ENCODE measurements at places on chromosomes 1 and 21.

DNA sequence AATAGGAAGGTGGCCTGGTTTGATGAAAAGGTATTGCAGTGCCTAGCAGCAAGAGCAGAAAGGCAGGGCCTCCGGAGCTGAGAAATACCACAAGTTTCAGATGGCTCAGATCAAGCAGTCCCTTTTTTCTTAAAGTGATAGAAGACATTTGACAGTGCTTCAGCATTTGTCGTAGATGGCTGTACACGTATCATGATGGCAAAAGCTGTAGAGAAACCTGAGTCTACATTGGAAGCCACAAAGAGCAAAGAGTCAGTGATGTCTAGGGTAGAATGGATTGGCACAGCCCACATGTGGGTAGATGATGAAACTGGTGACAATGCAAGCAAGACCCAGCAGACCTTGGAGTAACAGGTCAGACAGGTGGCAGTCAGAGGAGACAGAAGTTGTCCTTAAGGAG is 101.3 kb upstream of the ARTN start:
- DNase-seq: no peak

DNA sequence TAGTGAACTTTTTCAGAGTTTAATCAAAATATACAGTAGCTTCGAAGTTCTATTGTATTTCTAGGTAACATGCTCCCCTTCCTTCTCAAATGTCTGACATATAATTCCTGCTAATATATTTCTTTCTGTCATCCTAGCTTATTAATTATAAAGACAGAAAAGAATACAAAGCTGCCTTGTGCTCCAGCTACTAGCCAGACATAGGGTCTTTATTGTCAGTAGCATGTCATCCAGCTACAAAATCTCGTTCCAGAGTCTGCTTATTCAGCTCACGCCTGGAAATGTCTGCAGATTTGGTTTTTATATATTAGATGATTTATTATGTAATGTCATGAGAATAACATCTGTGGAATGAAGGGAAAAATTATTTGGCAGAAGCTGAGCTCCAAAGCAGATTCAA is 1102.8 kb downstream of the BRINP3 start:
- no peak for DNase-seq

GRCh38 chr1:37940299-37940947 is 6.4 kb downstream of the INPP5B start:
- DNase-seq: no peak

GRCh38 chr1:13435458-13435857 is 25.2 kb downstream of the PRAMEF20 start:
- DNase-seq: no peak

- DNase-seq: no peak
These were observed 66.2 kb upstream of the LHX8 start for GRCh38 chr1:75067975-75068374.

DNA sequence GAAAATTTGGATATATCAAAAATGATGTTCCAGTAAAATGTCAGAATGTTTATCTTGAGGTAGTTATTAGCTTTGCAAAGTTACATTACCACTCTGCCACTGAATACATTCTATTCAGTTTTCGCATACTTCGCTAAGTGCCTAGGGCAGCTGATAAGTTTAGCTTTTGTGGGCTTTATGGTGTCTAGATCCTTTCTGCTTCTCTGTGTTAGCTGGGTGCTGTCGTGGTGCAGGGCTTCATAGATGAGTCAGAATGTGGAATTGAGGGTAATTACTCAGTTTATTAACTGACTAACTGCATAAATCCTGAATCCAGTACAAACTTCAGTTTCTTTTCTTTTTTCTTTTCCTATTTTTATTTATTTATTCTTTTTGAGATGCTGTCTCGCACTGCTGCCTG is 21.5 kb downstream of the NCAM2 start:
- DNase-seq: peak; percentile 8

- DNase-seq: peak; percentile 62
These were observed 4.5 kb downstream of the PLA2G2A start for GRCh38 chr1:19974822-19975416.

DNA sequence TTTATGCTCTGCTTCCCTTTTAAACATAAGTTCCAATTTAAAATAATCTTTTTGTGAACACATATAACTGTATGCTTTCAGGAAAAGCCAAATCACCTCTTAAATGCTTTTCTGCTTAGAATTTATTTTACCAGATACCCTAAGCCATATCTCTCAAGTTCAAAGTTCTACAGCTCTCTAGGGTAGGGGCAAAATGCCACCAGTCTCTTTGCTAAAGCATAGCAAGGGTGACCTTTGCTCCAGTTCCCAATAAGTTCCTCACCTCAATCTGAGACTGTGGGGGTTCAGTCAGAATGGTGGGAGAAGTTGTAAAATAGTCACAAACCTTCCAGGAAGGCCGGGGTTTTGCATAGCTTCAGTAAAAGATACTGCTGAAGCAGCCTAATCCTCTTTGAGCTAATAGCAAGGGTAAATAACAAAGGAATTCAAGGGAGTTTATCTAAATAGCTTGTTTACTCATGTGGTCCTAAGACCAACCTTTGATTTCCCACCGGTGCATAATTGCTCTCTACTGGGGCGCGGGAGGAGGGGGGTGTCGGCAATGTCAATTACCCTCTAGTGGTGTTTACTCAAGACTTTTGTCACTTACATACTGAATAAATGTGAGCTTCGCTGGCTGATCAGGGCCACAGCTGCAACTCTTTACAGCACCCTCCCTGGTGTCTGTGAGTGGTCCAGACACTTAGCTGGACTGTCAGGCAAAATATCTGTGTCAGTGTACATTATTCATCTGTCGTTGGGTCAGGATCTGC is 1376.2 kb downstream of the NCAM2 start:
- DNase-seq: no peak

DNA sequence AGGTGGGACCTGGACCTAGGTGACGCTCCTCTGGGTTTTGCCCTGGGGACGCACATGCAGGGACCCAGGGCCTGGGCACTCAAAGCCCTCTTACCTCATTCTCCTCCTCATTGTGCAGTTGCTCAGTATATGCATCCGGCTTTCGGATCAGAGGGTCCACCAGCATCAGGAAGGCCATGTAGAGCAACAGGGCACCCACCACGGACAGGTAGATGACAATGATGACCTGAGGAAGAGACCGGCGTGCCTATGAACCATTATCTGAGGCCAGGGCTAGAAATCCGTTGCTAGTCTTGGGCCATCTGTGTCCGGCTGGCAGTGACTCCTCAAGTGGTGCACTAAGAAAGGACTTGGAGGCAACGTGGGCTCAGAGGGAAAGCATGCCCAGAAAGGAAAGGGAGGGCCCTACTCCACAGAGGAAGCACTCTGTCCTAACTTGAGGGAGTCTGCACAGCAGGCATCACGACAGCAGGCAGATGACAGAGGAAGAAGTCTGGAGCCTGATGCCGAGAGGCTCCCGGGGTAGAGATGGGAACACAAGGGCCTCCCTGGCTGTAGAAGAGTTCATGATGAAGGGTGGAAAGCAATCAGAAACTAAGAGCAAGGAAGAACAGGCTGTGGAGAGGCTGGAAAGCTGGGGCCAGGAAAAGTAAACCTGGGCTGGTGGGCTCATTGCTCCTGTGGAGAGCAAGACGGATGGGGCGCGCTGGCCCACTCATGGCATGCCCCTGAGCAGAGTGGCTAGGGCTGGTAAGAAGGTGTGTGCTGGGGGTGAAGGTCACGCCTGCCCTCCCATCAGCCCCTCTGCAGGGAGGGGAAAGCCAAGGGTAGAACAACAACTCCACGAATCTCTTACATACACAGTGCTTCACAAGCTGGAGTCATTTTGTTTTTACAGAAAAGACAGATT is 10.3 kb downstream of the TMEM9 start:
- DNase-seq: no peak

DNA sequence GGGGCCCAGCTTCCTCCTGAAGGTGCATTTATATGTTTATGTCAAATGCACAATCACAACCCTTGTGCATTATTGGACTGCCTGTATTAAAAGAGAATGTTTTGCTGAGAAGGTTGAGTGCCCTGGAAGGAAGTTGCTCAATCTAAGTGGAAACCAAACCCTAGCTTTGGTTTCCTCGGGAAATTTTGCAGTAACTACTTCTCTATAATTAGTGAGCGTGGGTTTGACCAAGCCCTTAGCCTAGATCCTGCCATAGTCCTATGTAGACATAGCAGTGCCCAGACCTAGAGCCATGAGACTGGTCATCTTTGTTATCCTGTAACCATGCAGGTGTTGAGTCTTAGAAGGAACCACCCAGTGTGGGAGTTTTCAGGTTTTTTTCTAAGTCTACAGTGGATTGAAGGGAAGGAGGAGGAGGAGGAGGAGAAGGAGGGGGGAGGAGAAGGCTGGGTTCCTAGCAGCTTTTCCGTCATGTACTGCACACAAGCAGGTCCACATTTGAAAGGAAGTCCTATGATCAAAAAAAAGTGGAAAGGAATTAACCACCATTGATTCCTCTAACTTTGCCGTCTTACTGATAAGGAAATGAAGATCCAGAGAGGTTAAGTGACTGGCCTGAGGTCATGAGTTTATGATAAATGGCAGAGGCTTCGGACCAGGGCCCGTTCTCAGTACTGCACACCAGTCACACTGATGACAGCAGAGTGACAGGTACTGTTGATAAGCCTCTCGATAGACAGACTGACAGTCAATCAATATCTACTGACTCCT is 72.2 kb upstream of the LYST start:
- DNase-seq: no peak

DNA sequence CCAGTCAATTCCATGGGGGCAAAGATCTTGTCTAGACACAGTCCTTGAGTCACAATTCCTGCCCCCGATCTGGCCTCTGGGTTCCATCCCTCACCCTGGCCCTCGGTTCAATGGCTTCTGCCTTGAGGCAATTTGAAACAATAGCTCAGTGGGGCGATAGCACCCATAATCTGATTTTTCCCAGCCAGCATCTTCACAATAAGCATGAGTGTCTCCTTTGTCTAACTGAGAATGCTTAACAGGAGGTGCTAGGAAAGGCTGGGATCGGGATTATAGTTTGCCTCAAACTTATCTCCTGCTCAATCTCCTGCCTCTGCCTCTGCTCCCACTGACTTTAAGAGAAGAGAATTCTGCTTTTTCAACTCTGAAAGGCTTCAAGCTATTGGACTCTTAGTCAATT is 293.9 kb upstream of the PROX1 start:
- DNase-seq: no peak

- DNase-seq: no peak
These were observed 92.4 kb upstream of the ERG start for GRCh38 chr21:38590449-38591217.

GRCh38 chr1:55311057-55311641 is 96.0 kb upstream of the USP24 start:
- peak; percentile 52 for DNase-seq

- DNase-seq: no peak
These were observed 44.8 kb upstream of the DUSP10 start for GRCh38 chr1:221786647-221787046.

GRCh38 chr1:167132301-167133010 is 38.6 kb downstream of the STYXL2 start:
- no peak for DNase-seq

GRCh38 chr1:181739214-181739613 is 255.9 kb downstream of the CACNA1E start:
- DNase-seq: no peak

DNA sequence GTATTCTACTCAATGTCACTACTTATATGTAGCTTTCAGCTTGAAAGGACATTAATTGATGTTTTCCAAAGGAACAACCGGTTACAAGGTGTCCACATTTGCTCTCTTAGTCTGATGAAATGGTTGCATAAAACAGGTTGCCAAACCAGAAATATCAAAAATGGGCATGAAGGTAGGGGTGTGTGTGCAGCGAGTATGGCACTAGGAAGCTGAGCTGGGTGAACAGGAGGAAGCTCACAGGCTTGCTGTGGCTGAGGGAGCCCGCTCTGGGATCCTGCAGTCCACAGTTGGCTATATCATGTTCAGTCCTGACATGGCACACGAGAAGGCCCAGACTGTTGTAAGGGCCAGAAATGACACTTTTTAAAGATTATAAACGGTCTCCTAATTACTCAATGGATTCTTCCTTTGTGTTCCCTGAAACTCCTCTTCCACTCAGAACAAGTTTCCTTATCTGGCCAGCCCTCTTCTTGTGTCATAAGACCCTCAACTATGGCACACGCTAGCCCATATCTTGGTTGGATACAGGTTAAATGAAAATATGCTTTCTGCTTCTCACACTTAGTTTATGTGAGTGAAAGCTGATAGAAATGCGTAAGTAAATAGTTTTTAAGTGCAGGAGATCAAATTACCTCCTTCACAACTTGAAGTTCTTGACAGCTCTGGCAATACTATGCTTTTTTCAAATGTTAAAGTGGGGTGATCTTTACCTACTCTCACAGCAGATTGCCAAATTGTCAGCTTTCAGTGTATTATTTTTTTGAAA is 201.5 kb downstream of the LMO4 start:
- DNase-seq: no peak

DNA sequence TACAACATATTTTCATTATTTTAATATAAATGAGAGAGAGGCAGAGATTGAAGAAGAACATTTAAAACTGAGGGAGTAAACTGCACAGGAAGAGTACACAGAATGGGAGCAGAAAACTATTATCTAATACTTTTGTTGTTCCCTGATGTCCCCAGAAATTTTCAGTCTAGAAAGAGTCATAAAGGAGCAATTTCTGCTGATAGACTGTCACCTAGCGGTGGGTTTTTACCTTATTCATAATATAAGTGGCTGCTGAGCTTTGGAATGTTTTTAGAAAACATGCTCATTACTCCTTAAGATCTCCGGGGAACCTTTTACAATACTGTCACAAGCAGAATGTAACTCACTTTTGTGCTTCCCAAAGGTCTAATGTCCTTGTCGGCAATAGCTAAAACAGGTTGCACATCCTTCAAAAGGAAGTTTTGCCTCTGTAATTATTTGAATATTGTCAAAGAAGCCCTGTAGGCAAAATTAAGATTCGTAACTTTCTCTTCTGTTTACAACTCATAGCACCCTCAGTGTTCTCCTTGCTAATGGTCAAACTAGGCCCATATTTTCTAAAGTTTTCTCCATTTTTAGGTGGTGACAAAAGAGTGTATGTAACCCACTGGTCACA is 4.9 kb upstream of the NPL start:
- DNase-seq: peak; percentile 59

GRCh38 chr1:187842406-187843165 is 1013.8 kb downstream of the PLA2G4A start:
- DNase-seq: peak; percentile 22

DNA sequence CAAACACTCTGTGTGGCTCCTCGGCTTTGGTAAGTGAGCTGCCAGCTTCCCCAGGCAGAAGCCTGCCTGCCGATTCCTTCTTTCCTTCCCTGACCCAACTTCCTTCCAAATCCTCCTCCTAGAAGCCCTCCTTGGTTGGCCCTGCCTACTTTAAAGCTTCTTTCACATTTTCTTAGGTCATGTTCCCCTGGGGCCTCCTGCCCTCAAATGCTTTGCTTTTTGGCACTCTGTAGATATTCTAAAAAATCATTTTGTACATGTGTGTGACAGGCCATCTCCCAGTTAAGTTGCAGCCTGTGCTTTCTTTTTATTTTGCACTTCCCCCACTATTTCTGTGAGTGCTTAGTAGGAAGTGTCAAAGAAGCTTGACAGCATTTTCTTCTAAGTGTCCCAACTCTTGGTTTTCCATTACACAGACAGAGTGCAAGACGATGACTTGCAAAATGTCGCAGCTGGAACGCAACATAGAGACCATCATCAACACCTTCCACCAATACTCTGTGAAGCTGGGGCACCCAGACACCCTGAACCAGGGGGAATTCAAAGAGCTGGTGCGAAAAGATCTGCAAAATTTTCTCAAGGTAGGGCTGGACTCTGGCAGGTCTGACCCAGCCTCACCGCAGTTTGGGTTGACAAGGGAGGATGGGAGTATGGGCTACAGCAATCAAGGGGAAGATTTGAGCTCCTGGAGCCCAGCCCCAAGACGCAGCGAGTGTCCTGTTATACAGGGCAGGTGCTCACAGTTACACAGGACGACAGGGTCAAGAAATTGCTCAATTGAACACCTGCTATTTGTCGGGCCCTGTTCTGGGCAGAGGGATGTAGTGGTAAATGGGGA is at the start of gene S100A9:
Gene S100A9, plus strand, starts transcription at position 2 of the 838 bp plus-strand sequence. Its CDS starts 430 bp downstream, at position 432.
- no peak for DNase-seq

- DNase-seq: no peak
These were observed 12.2 kb downstream of the ZNF697 start for GRCh38 chr1:119635811-119636390.
